Upper lobe of left lung (tissue), 6 donors: ENCODE measurements at places on chromosomes 4 and X. TPM values are rescaled to one million over a fixed set of nuclear protein-coding genes. Genes with fewer than 3 reads are reported as not detected.

DNA sequence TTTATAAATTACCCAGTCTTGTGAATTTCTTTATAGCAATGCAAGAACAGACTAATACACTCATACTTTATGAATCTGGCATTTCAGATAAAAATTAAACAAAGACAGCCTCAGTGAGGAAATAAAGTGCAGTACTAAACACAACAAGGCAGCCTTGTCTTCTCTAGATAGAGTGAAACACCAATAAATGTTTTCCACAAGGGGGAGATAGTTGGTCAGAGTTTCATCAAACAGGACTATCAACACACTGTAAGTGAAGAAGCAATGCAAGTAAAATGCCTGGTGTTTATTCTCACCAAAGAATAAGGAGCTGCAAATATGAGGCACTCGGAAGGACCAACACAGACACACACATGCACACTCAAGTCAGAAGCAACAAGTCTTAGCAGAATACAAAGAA is 62.8 kb downstream of the FAM9B start:
- no peaks in the 10 kb centered on the region for H3K27me3 ChIP-seq
- no peak overlapping the region for H3K4me3 ChIP-seq
- no peaks in the 10 kb centered on the region for H3K4me1 ChIP-seq
- no peak for DNase-seq
- H3K27ac ChIP-seq: no peak overlapping the region

DNA sequence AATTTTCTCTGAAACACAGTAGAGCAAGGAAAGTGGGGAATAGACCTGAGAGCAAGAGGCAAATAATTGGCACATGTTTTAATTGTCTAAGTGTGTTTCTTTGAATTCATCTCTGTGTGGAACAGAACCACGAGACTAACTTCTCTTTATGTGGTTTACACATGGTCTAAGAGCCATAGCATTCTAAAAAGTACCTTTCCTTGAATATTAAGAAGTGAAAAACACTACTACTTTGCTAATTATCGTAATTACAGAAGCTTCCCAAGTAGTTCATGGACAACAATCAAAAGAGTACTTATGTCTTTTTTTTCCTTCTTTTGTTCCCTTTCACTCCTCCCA is 2.9 kb upstream of the CYBB start:
- DNase-seq: no peak
- no peaks in the 10 kb centered on the region for H3K4me1 ChIP-seq
- no peaks in the 10 kb centered on the region for H3K27me3 ChIP-seq
- H3K27ac ChIP-seq: no peak overlapping the region
- H3K4me3 ChIP-seq: no peak overlapping the region
- no peaks in the 10 kb centered on the region for H3K36me3 ChIP-seq

GRCh38 chr4:78876568-78877320 is 62.5 kb downstream of the PAQR3 start:
- H3K27ac ChIP-seq: no peak overlapping the region
- no peak overlapping the region for H3K4me3 ChIP-seq
- peaks cover 16% of the 10 kb centered on the region for H3K36me3 ChIP-seq
- H3K27me3 ChIP-seq: no peaks in the 10 kb centered on the region

The SPANXN4 gene
- total RNA-seq: not detected

GRCh38 chr4:175424111-175424510 is 388.0 kb downstream of the GPM6A start:
- H3K27ac ChIP-seq: no peak overlapping the region
- DNase-seq: no peak

- DNase-seq: no peak
- no peaks in the 10 kb centered on the region for H3K27me3 ChIP-seq
- no peaks in the 10 kb centered on the region for H3K4me1 ChIP-seq
- H3K27ac ChIP-seq: no peak overlapping the region
- peaks cover 11% of the 10 kb centered on the region for H3K36me3 ChIP-seq
Observed at GRCh38 chrX:134774190-134775048, 116.1 kb upstream of the PLAC1 start.

DNA sequence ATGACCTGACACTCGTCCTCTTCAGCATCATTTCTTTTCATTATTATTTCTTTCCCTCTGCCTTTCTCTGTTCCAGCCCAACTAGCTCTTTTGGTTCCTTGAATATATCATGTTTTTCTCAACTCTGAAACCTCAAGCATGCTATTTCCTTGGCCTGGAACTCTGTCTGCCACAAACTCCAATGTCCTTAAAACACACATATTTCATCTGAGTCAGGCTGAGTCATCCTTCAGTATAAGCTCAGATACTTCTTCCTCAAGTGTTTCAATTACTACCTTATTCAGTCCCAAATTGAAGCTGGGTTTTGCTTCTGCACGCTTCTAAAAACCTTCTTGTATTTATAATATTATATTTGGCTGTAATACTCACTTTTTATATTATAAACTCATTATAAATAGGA is 424.2 kb downstream of the PDGFC start:
- no peaks in the 10 kb centered on the region for H3K36me3 ChIP-seq
- no peak for DNase-seq
- H3K27me3 ChIP-seq: no peaks in the 10 kb centered on the region
- H3K4me1 ChIP-seq: no peaks in the 10 kb centered on the region
- H3K4me3 ChIP-seq: no peak overlapping the region
- no peak overlapping the region for H3K27ac ChIP-seq

The ARAP2 gene
- 39.3 TPM for total RNA-seq

GRCh38 chr4:164748375-164748774 is 5.6 kb upstream of the SMIM31 start:
- H3K36me3 ChIP-seq: no peaks in the 10 kb centered on the region
- DNase-seq: no peak
- no peak overlapping the region for H3K4me3 ChIP-seq
- no peaks in the 10 kb centered on the region for H3K27me3 ChIP-seq
- H3K27ac ChIP-seq: no peak overlapping the region

DNA sequence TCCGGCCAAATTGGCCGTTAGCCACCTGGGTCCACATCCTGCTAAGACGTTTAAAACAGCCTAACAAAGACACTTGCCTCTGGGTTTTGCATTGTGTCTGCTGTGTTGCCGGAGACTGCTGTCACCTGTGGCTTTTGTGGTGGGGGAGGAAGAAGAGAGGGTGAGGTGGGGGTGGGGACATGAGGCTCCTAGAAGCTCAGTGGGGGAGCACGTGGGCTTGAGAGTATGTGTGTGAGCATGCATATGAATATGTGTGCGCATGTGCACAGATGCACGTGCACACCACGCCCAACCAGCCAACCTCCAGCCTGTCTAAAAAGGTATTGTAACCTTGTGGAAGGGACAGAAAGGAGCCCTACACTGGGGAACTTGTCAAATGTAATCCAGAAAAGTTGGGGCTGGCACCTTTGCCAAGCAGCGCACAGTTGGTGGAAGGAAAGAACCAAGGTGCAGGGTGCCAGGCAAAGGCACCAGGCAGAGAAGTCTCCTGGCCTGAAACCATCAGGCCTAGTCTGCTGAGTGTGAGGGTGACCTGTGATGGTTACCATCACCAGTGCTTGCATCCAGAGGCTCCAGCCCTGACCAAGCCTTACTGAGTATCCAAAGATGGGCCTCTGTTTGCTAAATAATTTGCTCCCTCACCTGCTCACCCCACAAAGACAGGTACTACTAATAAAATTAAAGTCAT is 10.1 kb upstream of the SASH3 start:
- no peak for DNase-seq
- no peaks in the 10 kb centered on the region for H3K27me3 ChIP-seq

DNA sequence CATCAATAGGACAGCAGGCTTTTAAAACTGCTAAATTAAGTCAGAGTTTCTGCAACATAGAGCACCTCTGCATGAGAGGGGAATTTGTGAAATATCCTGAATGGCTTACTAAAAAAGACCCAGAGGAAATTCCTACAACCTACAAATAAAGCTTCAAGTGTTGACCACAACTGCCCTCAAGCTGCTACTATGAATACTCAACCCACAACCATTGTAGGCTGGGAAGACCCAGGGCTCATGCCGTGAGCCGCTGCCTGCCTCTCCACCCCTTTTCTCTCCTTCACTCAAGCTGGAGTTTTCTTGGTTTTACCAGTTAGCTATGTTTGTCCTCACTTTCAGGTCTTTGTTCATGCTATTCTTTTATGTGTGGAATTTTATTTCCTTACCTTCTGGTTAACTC is 151.6 kb downstream of the EMCN start:
- no peak overlapping the region for H3K4me3 ChIP-seq
- no peak for DNase-seq
- no peak overlapping the region for H3K27ac ChIP-seq
- no peaks in the 10 kb centered on the region for H3K4me1 ChIP-seq
- H3K36me3 ChIP-seq: no peaks in the 10 kb centered on the region

- no peaks in the 10 kb centered on the region for H3K36me3 ChIP-seq
- H3K27me3 ChIP-seq: no peaks in the 10 kb centered on the region
- no peaks in the 10 kb centered on the region for H3K4me1 ChIP-seq
Observed at GRCh38 chrX:121256647-121257046, 209.2 kb downstream of the GLUD2 start.

The LGI2 gene
- 0.44 TPM for total RNA-seq

GRCh38 chrX:9913146-9913433 is 54.1 kb upstream of the CLDN34 start:
- no peak overlapping the region for H3K4me3 ChIP-seq
- no peak overlapping the region for H3K27ac ChIP-seq
- H3K4me1 ChIP-seq: peaks cover 2% of the 10 kb centered on the region
- H3K36me3 ChIP-seq: no peaks in the 10 kb centered on the region
- H3K27me3 ChIP-seq: no peaks in the 10 kb centered on the region

DNA sequence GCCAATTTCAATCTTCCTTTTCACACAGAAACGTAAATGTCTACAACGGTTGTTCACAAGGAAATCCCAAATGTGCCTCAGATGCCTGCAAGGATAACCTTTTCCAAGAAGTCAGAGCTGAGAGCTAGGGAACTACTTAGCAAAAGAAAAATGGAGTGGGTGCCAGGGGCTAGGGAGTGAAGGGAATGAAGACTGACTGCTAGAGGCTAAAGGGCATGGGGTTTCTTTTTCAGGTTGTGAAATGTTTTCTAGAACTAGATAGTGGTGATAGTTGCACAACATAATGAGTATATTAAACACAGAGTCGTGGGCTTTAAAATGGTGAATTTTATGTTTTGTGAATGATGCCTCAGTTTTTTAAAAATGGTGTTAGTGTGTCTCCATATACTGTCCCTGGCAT is 53.4 kb downstream of the CD99L2 start:
- no peak overlapping the region for H3K4me3 ChIP-seq
- H3K27me3 ChIP-seq: no peaks in the 10 kb centered on the region
- no peaks in the 10 kb centered on the region for H3K4me1 ChIP-seq
- H3K27ac ChIP-seq: no peak overlapping the region

DNA sequence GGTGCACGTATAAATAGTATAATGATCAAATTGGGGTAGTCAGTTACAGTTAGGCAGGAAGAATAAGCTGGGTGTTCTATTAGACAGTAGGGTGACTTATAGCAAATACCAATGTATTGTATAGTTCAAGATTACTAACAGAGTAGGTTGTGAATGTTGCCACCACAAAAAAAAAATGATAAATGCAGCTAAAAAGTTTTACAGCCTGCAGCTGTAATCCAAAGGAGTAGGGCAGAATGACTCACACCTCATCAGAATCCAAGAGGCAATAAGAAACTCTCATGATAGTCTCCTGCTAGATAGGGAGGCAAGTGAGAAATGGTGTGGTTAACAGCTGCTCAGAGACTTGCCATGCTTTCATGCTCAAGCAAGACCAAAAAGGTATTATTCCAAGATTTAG is 19.6 kb upstream of the TCEAL4 start:
- no peak for DNase-seq
- H3K4me1 ChIP-seq: no peaks in the 10 kb centered on the region
- H3K27ac ChIP-seq: no peak overlapping the region
- no peaks in the 10 kb centered on the region for H3K27me3 ChIP-seq
- no peak overlapping the region for H3K4me3 ChIP-seq

DNA sequence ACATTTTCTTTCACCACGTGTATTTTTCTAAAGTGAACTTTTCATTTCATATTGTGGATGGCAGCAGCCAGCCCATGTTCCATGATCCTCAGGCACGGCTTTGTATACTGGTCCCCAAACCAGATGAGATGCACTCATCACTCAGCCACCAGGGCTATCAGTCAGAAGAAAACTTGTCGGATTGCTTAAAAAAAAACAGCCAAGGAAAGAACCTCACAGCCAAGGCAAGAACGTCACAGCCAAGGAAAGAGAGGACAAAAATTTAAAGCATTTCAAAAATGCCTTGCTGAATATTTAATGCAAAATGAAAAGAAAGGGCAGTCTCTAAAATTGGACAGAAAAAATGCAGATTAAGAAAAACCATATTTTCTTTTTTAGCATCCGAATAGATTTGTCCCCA is 333.3 kb downstream of the PDGFC start:
- H3K4me1 ChIP-seq: no peaks in the 10 kb centered on the region
- H3K27ac ChIP-seq: no peak overlapping the region
- DNase-seq: no peak
- no peak overlapping the region for H3K4me3 ChIP-seq
- no peaks in the 10 kb centered on the region for H3K36me3 ChIP-seq
- H3K27me3 ChIP-seq: no peaks in the 10 kb centered on the region

- H3K36me3 ChIP-seq: no peaks in the 10 kb centered on the region
- DNase-seq: no peak
- H3K4me1 ChIP-seq: peaks cover 13% of the 10 kb centered on the region
- H3K27me3 ChIP-seq: peaks cover 81% of the 10 kb centered on the region
Observed at GRCh38 chr4:4871242-4871572, 11.7 kb downstream of the MSX1 start.

GRCh38 chr4:144357975-144358374 is 217.5 kb upstream of the GYPA start:
- H3K27me3 ChIP-seq: no peaks in the 10 kb centered on the region
- H3K4me3 ChIP-seq: no peak overlapping the region
- no peaks in the 10 kb centered on the region for H3K36me3 ChIP-seq
- H3K27ac ChIP-seq: no peak overlapping the region

- H3K36me3 ChIP-seq: no peaks in the 10 kb centered on the region
- H3K4me1 ChIP-seq: peaks cover 29% of the 10 kb centered on the region
- no peak overlapping the region for H3K27ac ChIP-seq
Observed at GRCh38 chr4:173037242-173037641, 131.4 kb upstream of the GALNT7 start.

DNA sequence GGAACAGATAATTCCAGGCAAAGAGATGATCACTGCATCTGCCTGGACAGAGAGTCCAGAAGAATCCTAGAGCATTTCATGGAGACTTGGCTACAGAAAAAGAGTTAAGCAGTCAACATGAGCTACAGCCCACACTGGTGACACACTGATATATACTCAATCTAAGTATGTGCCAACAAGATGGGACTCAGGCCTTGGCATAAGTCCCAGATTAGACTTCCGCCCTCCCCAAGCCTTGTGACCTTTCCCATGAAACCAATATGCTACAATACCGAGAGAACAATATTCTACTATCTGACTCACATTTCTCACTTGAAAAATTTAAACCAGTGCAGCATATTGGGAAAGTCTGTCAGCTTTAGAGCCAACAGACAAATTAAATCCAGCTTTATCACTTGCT is 65.7 kb upstream of the SLITRK2 start:
- H3K4me1 ChIP-seq: no peaks in the 10 kb centered on the region
- H3K36me3 ChIP-seq: no peaks in the 10 kb centered on the region
- DNase-seq: no peak
- H3K27ac ChIP-seq: no peak overlapping the region
- H3K27me3 ChIP-seq: no peaks in the 10 kb centered on the region
- no peak overlapping the region for H3K4me3 ChIP-seq

DNA sequence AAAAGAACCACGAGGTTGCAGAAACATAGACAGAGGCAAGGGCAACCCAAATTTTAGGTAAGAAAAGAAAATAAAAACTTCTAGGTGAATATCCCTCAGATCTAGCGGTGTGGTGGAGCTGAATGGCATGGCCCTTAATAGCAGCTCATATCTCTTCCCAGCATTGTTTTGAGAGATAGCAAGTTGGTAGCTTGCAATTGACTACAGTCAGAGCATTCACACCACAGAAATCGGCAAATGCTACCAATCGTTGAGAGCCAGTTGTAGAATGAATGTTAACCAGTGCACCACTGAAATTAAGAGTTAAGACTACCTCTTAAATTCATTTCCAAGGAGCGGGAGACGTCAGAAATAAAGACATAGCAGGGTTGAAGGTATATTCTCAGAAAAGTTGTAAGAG is 184.0 kb upstream of the KIT start:
- no peak overlapping the region for H3K27ac ChIP-seq
- H3K4me1 ChIP-seq: no peaks in the 10 kb centered on the region
- DNase-seq: no peak
- H3K36me3 ChIP-seq: no peaks in the 10 kb centered on the region
